ENCODE measurements at places on chromosomes 1 and 21.

DNA sequence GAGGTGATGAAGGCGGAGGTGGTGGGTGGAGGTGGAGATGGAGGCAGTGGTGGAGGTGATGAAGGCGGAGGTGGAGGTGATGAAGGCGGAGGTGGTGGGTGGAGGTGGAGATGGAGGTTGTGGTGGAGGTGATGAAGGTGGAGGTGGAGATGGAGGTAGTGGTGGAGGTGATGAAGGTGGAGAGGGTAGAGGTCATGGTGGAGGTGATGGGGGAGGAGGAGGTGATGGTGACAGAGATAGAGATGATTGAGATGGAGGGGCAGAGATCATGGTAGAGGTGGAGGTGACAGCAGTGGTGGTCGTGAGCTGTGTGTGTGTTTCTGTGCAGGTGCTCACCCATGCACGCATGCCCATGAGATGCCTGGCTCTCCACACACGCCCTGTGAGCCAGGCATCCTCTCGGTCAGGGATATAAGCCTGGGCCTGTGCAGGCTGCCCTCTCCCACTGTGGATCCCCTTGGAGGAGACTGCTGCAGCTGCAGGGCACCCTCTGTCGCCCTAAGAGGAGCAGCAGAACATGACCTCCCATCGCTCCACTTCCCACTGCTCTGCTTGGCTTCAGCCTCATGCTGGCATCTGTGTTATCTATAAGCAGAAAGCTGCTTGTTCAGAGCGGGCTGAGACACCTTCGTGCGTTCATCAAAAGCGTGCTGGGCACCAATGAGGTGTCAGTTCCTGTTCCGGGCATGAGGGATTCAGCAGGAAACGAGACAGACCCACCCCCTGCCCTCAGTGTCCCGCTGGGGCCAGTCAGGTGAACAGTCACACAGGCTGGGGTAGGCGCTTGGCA is 20.5 kb upstream of the NPHP4 start:
- DNase-seq: no peak

GRCh38 chr1:174217787-174218574 is 58.7 kb downstream of the RABGAP1L start:
- DNase-seq: no peak

DNA sequence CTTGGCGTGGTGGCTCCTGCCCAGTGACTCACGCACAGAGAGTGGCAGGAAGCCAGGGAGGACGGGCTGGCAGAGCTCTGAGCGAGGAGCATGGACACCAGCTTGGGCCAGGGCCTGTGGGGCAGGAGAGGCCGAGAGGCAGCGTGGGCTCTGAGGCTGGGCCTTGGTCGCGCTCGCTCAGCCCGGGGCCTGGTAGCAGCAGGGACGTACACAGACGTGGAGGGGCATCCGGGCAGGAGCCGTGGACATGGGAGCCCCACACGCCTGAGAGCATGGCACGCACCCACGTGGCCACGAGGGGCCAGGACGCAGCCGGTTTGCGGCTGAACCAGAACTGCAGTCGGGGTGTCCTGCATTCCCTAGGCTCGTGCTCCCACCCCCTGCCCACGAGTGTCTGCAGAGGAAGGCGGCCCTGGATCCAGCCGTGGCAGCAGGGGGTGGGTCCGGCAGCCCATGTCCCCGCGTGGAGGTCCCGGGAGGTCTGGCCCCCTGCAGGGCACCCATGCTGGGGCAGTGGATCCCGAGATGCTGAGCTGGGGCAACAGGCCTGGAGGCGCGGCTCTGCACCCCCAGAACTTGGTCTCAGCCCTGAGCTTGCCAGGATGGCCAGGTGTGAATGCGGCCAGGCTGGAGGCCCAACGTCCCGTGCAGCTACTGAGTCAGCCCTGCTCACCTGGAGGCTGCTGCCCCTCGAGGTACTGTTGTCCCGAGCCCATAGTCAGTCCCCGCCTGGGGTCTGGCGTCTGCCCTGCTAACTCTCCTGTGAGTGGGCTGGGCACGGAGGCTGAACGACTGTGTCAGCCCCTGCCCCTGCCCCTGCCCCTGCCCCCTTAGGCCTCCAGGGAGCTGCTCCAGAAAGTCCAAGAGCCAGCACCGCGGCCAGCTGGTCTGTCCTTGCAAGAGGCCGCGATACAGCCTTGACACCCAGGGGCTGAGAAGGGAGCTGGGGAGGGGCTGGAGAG is 61.6 kb downstream of the SLX9 start:
- no peak for DNase-seq

- DNase-seq: no peak
Measured at GRCh38 chr1:22780696-22781095, 70.1 kb downstream of the EPHB2 start.

GRCh38 chr1:168368131-168368530 is 87.5 kb downstream of the TBX19 start:
- DNase-seq: no peak

Data from CD4-positive, alpha-beta T cell (primary cell).